B cell (primary cell): ENCODE measurements at places on chromosomes 11 and 22.

DNA sequence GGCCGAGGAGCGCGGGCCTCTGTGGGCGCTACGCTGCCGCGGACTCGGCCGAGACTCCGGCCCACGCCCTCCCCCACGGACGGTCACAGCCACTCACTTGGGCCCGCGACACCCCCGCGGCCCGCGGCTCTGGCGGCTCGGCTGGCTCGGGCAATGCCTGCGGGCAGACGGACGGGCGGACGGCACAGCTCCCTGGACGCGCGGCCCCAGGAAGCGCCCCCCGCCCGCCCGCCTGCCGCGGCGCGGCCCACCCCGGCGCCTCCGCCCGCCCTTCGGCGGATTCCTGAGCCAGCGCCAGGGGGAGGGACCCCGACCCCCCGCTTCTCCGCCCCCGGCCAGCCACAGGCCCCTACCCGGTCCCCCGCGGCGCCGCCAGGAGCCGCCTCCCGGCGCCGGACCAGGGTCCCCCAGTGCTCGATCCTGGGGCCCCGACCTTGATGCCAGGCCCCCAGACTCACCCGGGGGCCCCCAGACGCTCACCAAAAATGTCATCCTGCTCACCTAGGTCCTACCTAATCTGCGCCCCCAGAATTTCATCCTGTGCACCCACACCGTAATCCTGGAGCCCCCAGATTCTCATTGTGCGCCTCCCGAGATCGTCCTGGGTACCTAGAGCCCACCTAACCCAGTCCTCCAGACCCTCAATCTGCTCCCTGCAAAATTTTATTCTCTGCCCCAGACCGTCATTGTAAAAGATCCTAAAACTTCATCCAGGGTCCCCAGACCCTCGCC is at the start of gene EFEMP2:
EFEMP2 (minus strand) TSS at position 215 of the 732 bp plus-strand sequence. CDS start 446 bp downstream, outside the sequence.
- no peak for DNase-seq

GRCh38 chr11:131943295-131943694 is 572.9 kb downstream of the NTM start:
- DNase-seq = no peak

DNA sequence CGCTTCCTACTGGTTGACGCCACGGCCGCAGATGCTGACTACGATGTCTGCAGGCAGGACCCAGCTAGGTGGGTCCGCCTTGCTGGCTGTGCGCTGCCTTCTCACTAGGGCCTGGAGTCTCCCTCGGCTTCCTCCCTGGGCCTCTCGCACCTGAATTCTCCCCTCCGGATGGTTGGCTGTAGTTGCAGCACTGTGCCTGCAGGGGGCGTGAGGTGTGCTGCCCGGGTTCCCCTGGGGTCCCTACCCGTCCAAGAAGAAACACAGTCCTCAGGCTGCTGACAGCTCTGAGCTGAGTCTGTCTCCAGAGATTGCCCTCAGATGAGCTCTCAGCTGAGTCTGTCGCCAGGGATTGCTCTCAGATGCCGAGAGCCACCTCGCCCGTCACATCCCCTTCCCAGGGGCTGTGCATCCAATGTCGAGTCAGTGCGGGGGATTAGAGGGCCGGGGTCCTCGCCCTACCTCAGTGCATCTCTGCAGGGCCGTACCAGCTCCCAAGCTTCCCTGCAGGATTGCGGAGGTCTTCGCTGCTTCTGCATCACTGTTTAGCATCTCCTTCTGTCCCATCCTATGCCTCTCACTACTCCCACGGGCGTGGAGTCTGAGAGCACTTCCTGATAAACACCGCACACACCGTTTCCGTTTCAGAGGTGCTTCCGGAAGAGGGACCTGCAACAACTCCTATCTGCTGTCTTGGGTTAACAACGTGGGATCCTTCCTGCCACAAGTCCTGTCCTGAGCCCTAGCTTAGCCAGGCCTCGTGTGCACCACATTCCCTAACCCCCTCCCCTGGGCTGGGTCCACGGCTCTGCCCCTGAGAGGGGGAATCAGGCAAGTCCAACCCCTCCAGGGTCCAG is 196.9 kb downstream of the CSNK2A3 start:
- peak; percentile 26 for DNase-seq

- DNase-seq = no peak
Measured at GRCh38 chr22:17606496-17606895, 22.1 kb downstream of the ATP6V1E1 start.
